ENCODE measurements at places on chromosomes 12 and 14.

DNA sequence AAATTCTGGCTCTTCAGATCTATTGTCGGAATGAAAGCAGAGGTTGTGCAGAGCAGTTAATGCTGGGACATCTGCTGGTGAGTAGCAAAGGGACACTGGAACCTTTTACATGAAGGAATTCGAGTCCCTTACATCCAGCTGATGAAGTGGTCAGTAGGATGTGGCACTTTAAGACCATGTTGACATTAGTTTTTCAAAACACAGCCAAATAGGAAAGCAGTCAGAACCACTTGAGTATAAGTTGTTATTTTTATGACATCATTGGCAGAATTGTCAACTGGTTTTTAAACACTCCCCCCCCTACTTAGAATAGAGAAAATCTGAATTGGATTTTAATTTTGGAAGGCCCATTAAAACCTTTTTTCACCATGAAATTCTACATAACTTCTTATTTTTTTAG lies 46.8 kb upstream of the AMN start:
- no peak for DNase-seq

DNA sequence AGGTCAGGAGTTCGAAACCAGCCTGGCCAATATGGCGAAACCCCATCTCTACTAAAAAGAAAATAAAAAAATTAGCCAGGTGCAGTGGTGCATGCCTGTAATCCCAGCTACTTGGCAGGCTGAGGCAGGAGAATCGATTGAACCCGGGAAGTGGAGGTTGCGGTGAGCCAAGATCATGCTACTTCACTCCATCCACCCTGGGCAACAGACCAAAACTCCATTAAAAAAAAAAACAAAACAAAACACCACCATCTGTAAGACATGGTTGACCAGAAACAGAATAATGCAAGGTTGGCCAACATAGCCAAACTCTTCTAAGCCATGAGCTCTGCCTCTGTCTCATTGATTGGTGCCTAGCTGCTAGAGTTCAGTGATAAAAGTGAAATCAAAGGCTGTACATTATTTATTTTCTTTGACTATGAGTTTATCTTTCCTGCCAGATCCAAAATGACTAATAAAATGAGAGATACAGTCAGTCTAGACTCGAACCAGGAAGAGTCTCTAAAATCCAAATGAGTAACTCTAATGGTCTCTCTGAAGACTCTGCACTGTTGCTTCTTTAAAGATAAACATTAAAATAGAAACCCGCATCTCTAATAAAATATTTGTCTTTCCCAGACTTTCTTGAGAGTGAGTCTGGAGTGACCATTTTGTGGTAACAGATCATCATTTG lies 404.7 kb downstream of the DAD1 start:
- DNase-seq, result no peak

DNA sequence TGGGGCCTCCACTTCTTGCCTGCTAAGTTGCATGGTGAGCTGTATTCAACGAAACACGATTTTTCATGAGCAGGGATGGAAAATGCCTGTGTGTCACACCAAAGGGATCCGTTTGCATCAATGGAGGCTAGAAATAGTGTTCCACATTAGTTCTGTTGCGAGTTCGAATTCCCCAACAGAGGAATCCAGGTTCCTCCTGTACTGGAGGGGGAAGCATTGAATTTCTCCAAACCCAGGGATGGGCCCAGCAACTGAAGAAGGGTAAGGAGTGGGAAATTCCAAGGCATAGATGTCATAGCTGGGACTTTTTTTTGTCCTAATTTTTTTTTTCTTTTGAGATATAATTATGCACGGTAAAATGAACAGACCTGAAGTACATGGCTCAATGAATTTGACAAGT lies 336.2 kb downstream of the DPF3 start:
- no peak for DNase-seq

- DNase-seq, result no peak
Observed at GRCh38 chr12:51908876-51909592, 1.7 kb downstream of the ACVRL1 start.

DNA sequence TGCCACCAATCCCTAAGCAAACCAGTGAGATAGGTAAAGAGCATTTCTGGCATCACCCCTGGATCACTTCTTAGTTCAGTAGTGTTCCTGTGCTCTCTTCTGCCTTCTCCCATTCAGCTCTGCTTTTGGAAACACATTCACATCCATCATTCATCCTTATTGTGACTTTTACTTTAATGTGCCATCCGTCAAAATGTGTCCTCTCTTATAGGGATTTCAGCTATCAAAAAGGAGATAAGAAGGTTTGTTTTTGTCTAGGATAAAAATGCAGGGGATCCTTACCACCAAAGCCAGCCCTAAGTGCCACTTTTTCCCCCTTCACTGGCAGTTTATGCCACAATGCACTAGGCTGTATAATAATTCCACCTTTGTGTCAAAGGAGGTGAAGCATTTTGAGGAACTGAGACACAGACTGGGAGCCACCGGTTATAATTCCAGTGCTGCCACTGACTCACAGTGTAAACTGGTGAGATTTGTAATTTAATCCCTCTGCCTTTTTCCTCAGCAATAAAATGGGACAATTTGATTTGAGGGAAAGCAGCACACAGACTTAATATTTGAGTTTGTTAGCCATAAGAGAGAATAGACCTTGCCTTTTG lies 158.6 kb downstream of the PAX9 start:
- DNase-seq, result no peak

DNA sequence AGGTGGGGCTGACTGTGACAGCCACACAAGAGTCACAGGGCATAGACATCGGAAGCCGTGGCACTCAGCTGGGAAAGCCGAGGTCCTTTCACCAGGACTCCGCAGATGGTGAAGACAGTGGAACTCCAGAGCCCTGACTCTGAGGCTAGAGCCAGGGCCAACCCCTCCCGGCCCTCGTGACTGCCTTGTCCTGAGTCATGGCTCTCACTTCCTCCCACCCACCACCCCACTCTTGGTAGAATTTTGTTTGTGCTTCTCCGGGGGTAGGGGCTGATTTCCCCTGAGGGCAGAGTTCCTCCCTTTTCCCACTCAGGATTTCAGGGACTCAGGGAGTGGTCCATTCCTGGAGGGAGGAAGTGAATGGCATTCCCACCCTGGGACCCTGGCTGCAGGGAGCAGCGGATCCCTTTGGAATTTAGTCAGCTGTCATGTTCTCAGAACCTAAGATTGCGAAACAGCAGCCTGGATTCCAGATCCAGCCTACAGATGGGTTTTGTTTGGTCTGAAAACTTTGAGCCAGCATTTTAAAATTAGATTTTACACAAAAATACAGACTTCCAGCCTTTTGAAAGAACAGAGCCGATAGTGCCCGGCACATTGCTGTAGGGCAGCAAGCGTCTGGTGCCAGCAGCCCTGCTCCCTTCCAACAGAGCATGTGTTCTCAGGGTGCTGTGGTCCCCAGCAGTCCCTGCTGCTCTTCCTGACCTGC lies 50.7 kb downstream of the TPCN1 start:
- peak; percentile 95 for DNase-seq

DNA sequence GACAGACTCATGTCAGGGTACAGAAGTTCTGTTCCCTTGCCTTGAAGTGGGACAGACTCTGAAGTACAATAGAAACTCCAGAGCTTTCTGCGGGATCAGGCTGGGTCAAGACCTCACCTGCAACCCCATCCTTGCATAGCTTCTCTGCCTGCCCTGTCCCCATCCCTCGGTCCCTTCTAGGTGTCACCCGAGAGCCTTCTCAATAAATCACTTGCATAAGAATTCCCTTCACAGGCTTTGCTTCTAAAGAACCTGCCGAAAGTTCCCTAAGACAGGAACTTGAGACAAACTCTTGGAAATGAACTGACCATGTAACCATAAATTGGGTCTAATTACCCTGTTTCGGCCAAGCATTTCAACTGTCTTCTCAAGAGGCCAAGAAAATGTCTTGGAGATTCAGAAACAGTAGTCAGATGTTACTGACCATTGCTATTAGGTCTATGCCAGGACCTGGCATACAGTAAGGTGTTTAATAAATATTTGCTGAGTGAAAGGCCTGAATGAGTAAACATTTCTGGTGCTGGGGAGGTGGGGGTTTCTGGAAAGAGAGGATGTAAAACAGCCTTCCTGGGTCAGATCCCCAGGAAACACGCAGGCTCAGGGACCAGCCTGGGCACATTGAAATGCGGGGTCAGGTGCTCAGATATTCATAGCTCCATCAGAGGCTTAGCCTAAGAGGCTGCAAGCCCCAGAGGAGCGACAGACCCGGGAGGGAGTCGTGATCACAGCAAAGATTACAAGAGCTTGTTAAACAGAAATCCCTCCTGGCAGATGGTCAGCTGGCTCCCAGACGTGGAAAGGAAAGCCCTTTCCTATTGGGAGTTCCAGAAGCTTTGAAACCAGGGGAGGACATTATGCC lies 226.2 kb upstream of the LHX5 start:
- DNase-seq, result no peak

DNA sequence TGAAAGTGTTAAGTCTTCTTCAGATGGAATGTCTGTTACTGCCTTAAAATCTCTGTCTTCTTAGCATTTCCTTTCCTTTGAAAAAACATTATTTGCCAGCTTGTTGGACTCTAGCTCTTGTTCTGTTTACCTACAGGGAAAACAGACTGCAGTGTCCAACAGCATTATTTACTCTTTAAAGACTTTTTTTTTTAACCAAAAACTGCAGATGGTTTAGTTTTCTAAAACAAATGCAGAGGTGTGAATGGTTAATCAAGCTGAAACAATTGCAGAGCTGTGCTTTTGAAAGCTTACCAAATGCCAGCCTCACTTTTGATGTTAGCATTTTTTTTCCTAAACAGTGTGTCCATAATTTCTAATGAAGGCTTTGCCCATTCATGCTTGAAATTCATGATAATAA lies 323.3 kb downstream of the TMEM117 start:
- DNase-seq, result no peak

DNA sequence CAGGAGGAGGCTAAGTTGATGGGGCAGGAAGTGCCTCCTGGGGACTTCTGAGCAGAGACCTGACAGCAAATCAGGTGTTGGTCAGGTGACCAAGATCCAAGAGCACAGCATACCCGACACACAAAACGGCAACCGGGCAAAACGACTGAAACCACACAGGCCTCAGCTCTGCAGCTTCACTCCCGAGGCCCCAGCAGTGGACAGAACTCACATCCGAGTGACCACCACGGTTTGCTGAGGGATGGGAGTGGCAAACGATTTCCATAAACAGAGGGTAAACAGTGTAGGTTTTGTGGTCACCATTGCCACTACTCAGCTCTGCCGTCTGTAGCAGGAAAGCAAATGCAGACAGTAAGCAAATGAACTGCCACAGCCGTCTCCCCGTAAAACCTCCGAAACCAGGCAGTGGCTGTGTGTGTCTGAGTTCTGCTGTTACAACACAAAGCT lies 14.4 kb downstream of the CHFR start:
- no peak for DNase-seq

- DNase-seq, result no peak
Observed at GRCh38 chr14:77663293-77663692, 44.5 kb downstream of the ALKBH1 start.

GRCh38 chr12:32431025-32431424 lies 31.7 kb downstream of the FGD4 start:
- DNase-seq, result no peak

DNA sequence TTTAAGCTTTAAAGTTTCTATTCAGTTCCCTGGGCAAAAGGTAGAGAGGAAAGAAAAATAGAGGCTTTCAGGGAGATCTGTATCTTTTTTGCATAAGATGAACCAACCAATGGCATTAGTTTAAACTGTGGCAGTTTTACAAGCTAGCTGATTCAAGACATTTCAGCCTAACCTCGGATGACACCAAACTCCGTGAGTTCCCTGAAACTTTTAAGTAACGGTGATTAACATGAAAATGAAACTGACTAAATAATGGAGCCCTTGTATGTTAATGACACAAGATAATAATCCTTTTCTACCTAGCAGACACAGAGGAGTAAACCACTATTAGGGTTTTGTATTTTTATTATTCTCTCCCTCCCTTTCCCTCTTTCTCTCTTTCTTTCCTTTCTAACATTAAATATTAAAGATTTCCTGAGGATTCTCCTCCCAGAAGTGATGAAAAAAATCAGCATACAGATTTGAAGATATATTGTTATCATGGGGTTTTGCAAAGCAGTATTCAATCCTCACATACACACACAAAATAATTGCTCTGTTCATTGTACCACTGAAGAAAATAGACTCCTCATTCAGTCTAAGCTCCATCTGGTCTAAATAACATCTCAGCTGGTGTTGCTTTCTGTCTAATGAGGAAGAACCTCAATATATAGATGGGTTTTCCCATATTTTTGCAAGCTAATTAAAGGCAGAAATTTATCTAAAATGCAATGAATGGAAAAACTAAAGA lies 483.8 kb downstream of the NOVA1 start:
- no peak for DNase-seq

GRCh38 chr12:113135178-113136127 lies at the start of gene RASAL1:
Gene RASAL1, minus strand, starts transcription at chr12:113135761. Its CDS starts 299 bp downstream, at chr12:113135462.
- DNase-seq, result peak; percentile 55

GRCh38 chr14:24888532-24888931 lies 161.4 kb downstream of the STXBP6 start:
- DNase-seq, result peak; percentile 49

- DNase-seq, result no peak
Observed at GRCh38 chr12:90515199-90516175, 439.5 kb downstream of the CCER1 start.

DNA sequence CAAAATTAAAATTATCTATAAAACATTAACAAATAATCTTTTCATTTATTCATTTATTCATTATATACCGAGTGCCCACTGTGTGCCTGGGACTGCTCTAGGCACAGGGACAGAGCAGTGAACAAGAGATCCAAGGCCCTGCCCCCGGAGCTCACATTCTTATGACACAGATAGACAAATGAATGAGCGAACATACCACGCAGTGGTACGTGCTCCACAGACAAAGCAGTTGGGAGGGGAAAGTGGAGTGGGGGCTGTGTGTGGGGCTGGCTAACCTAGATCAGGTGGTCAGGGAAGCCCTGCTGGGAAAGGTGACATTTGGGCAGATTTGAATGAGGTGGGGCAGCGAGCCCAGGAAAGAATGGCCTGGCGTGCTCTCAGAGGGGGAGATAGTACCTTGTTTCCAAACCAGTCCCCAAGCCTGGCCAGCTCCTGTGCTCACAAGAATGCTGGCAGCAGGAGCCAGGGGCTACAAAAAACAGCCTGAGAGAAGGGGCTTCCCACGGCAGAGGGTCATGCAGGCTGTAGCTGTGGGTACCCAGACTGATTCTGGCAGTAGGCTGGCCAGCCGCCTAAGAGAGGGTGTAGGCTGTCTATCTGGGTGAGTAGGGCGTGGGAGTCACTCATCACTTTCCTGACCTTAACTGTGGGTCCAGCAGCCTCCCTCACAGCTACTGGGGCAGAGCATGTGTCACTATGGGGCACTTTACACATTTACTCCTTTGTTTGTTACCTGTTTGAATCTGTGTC lies 57.8 kb upstream of the ACTN1 start:
- no peak for DNase-seq

DNA sequence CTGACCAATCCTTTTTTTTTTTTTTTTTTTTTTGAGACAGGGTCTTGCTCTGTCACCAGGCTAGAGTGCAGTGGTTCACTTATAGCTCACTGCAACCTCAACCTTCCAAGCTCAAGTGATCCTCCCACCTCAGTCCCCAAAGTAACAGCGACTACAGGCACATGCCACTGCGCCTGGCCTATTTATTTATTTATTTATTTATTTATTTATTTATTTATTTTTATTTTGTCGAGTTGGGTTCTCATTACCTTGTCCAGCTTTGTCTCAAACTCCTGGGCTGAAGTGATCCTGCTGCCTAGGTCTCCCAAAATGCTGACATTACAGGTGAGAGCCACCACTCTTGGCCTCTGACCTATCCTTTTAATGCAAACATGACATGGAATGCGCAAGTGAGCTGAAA lies 124.4 kb downstream of the GXYLT1 start:
- DNase-seq, result no peak

All from suppressor macrophage (primary cell).